Renal pelvis (tissue), 12 donors: ENCODE measurements at places on chromosomes 4 and X. TPM values are rescaled to one million over a fixed set of nuclear protein-coding genes. Genes with fewer than 3 reads are reported as not detected.

DNA sequence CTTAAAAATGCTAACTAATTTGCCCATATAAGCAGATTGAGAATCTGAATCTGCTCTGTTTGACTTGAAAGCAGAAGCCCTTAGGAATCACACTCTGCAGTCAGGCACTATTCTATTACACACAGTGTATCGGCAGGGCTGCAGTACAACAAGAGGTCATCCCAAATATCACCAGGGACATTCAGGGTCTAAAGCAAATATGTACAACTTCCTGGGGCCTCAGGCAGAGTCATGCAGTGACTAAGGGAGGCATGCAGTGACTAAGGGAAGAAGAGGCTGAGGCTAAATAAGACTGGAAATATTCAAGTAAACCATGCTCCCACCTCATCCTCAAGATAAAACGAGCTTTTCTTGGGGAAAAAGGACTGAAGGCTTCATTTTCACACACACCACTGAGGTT, 20.9 kb downstream of the MAPK10 start:
- no peak for DNase-seq

QDPR gene
- 53.8 TPM for polyA plus RNA-seq

PTPN13 gene
- 151 TPM for polyA plus RNA-seq

DNA sequence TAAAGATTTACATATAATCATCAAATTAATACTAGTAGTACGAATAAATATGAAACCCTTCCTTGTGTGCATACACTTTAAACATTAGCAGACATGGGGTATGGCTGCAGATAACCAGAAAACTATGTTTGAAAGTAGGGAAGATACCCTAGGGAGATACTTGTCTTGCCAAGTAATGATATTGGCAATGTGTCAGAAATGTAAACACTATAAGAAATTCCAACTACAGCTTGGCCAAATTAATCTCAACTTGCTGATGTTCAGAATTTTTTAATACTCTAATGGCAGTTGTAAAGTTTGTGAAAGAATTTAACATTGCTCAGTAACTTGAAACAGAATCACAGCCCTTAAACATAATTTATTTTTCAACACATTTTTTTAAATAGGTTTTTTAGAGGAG, 27.4 kb upstream of the HPGD start:
- DNase-seq = no peak

GRCh38 chrX:9293051-9293496, 171.8 kb upstream of the TBL1X start:
- no peak for DNase-seq

RBMXL3 gene
- not detected for polyA plus RNA-seq

RENBP gene
- 24.6 TPM for polyA plus RNA-seq

DNA sequence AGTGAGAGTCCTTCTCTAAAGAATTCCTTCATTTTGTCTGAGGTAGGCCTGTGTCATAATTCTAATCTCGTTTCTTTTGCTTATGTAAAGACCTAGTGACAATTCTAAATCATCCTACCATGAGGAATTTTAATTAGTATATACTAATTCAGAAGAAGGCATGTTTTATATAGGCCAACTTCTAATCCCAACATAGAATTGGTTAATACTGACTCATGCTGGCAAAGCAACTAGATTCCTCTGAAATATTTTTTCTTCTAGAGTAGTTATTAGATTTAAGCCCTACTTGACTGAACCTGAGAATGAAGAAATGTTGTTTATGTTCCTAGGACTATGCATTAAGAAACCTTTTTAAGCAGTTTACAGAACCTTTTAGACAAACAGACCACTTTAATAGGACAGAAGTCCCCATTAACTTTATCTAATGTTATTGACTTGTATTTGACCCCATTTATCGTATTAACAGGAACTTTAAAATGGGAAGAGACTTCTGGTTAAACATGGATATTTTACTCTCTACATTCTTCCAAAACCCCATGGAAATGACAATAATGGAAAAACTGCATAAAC, 56.1 kb upstream of the EIF1AX start:
- no peak for DNase-seq

DNA sequence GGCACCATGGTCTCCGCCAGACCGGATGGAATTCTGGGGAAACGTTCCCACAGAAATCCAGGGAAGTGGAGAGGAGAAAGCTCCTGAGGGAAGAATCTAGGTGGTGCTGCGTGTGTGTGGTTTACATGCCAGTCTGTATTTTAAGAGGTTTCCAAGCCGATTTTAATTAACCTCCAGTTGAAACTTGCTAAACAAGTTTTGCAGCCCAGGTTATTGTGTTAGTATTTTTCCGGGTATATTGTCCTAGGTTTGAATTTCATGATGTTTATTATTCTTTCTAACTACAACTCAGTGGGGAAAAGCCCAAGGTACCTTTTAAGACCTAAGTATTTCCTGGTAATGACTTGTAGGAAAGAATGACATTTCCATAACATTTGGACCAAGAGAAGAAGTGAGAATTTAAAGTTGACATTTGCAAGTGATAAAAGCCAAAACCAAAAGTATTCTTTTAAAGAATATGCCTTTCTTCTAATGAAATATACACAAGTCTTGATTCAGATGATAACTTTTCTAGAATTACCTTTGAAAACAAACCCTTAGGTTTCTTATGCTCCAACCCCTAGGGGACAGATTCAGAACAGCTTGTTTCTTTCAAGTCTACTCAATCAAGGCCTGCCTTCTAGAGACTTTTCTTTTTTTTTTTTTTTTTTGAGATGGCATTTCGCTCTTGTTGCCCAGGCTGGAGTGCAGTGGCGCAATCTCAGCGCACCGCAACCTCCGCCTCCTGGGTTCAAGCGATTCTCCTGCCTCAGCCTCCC, 14.6 kb downstream of the SAT1 start:
- DNase-seq = no peak

GRCh38 chr4:8939840-8940742, 68.5 kb upstream of the HMX1 start:
- DNase-seq = peak; percentile 56

PCDH19 gene
- 2.8 TPM for polyA plus RNA-seq

- no peak for DNase-seq
These were observed 78.6 kb upstream of the FAM9A start for GRCh38 chrX:8879750-8880149.

DNA sequence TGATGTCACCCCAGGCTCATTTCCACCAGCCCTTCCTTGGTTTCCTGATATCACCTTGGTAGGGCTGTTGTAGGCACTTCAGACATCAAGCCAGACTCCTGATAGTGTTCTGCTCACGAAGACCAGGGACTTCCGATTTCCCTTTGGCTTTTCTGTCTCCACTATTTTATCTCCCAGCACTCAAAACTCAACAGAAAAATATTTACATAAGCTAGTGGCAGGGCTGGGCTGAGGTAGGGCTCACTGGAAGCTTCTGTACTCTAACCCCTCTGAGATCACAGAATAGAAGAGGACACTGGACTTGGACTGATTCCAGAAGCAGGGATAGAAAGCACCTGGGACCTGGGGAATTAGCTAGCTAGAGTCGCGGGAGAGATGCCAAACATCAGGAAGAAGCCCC, 34.4 kb upstream of the EFNB1 start:
- DNase-seq = no peak
